ENCODE measurements at places on chromosomes 4 and X. TPM values are rescaled to one million over a fixed set of nuclear protein-coding genes. Genes with fewer than 3 reads are reported as not detected.

- no peaks in the 10 kb centered on the region for H3K36me3 ChIP-seq
- H3K4me3 ChIP-seq, result no peak overlapping the region
- no peaks in the 10 kb centered on the region for H3K4me1 ChIP-seq
Observed at GRCh38 chr4:38468339-38468866, 195.6 kb upstream of the KLF3 start.

DNA sequence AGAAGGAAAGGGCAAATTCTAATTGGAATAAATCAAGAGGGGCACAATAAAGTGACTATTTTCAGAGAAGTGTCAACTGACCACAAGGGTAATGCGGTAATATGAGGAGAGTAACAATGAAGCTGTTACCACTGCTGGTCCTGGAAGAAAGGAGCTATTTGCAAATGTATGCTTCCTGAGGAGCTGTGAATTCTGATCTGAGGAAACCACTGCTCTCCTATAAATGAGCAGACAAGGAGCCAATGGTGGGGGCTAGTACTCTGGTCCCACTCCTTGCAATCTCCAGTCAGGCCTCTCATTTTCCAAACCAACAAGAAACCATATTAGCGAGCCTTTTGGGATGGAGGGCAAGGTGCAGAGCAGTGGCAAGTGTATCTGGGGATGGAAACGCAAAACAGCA, 770.2 kb downstream of the FSTL5 start:
- no peaks in the 10 kb centered on the region for H3K4me1 ChIP-seq
- no peaks in the 10 kb centered on the region for H3K36me3 ChIP-seq
- DNase-seq, result no peak

DNA sequence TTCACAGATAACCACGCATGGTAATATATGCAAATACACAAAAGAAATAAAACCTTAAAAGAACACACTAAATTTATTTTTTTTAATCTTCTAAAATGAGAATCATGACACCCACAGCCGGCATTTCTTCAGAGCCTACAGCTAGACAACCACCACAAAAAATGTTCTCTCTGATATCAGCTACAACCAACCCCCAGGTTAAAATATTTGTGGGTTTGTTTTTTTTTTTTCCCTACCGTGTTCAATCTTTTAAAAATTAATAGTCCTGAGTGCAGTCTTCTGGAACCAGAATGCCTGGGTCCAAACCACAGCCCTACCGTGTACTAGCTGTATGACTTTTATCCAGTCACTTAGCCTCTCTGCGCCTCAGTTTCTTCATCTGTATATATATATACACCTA, 36.0 kb downstream of the MAML3 start:
- H3K4me3 ChIP-seq, result no peak overlapping the region
- H3K4me1 ChIP-seq, result peaks cover 4% of the 10 kb centered on the region
- no peak for DNase-seq
- H3K27me3 ChIP-seq, result no peaks in the 10 kb centered on the region

The APBB2 gene
- total RNA-seq, result 19.1 TPM

The XAGE2 gene
- total RNA-seq, result not detected
